ENCODE measurements at places on chromosomes 1 and 21.

- no peak for DNase-seq
Measured at GRCh38 chr1:27543284-27543683, 53.3 kb upstream of the WASF2 start.

DNA sequence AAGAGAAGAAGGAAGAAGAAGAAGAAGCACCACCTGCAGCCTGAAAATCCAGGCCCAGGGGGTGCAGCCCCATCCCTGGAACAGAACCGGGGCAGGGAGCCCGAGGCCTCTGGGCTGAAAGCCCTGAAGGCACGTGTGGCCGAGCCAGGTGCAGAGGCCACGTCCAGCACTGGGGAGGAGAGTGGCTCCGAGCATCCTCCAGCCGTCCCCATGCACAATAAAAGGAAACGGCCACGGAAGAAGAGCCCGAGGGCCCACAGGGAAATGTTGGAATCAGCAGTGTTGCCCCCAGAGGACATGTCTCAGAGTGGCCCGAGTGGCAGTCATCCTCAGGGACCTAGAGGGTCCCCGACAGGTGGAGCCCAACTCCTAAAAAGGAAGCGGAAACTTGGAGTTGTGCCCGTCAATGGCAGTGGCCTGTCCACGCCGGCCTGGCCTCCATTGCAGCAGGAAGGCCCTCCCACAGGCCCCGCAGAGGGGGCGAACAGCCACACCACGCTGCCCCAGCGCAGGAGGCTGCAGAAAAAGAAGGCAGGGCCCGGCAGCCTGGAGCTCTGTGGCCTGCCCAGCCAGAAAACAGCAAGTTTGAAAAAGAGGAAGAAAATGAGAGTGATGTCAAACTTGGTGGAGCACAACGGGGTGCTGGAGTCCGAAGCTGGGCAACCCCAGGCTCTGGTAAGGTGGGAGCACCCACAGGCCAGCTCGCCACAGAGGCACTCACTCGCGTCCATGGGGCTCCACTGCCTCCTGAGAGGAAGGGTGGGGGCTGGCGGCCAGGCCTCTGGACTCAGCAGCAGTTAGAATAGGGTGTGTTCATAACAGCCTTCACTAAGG is 28.4 kb downstream of the RRP1B start:
- no peak for DNase-seq

DNA sequence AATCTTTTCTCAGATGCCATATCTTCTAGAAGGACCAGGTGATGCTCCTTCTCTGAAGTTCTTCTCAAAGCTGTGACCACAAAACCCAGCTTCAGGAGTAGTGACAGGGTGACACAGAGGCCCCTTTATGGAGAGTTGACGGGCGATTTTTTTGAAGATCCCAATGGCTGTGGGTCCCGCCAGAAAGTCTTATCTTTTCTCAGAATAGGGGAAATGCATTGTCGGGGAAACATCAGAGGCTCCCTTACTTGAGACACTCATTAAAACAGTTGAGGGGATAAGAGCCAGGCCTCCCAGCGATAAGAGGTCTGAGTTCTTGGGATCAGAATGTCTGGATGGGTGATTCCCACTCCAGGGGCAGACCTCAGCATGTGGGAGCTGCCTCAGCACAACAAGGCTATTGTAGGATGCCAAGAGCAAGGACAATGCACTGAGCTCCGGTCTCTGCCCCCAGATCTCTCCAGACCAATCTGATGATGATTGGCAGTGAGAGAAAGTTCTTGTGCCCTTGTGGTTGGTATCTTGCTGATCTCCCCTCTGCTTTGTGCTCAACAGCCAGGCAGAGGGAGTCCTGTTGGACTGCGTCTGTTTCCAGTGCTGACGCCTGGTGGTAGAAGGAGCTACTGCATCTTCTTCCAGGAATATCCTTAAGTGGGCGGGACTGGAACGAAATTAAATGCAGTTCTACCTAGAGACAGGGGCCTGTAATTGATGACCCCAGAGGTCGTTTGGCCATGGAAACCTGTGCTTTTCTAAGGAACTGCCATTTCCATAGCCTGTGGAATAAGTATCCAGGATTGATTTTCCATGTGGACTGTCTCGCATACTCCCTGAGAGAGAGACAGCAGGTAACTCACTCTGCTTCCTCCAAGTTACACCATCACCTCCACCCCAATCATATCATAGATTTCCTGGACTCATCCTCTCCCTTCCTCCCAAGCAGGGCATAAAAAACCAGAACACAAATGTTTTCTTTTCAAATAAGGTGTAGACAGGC is 6.8 kb upstream of the ACKR1 start:
- DNase-seq = no peak

DNA sequence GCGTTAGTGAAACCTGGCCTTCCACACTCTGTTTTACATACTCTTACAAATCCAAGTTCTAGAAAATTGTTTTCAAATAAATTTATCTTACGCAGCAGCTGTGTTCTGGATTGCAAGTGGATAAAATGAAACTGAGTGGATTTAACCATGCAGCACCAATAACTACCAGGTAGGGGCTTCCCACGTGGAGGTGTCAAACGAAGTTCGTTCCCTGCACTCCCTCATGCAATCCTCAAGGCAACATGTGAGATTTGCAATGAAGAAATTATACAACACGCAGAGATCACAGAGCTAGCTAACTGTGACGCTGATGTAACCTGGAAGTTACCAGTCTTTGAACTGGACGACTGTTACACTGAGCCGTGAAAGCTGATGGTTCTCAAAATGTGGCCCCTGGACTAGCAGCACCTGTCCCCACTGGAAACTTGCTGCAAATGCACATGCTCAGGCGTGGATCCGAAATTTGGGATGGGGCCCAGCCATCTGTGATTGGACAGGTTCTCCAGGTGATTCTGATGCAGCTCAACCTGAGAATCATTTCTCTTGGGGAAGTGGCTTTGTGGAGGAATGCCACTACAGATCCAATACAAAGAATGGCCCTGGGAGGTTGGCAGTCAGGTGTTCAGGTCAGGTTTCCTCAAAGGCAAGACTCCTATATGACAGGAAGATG is 36.3 kb downstream of the RSPH1 start:
- DNase-seq = no peak

DNA sequence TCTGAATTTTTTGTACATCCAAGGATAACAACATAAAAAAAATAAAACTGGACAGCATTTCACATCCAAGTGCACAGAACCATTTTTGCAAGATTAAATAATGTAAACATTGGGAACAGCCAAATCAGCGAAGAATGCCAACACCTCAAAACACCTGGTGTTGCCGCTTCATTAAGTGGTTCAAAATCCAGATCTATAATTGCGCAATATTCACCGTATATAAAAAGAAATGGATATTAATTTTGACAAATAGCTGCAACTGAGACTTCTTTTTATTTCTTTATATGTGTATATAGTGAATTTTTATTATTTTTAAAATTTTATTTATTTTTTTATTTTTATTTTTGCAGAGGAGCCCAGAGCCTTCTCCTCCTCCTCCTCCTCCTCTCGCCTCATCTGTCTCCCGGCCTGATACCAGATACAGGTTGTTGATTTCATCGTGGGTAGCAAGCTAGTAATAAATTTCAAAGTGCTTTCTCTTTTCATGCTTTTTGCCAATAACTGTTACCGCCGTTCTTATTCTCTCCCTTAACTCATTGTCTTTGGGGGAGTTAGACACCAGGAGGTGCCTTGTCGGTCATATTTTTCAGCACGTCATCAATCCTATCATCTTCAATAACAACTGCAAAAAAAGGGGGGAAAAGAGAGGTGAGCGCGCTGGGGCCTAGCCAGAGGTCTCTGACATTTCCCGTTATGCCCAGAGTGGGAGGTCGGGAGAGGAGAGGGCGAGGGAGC is 2.7 kb downstream of the CAMK2N1 start:
- no peak for DNase-seq

- no peak for DNase-seq
Measured at GRCh38 chr21:36209626-36210171, 53.1 kb downstream of the DOP1B start.

- no peak for DNase-seq
Measured at GRCh38 chr21:45341779-45342178, 54.1 kb upstream of the POFUT2 start.

DNA sequence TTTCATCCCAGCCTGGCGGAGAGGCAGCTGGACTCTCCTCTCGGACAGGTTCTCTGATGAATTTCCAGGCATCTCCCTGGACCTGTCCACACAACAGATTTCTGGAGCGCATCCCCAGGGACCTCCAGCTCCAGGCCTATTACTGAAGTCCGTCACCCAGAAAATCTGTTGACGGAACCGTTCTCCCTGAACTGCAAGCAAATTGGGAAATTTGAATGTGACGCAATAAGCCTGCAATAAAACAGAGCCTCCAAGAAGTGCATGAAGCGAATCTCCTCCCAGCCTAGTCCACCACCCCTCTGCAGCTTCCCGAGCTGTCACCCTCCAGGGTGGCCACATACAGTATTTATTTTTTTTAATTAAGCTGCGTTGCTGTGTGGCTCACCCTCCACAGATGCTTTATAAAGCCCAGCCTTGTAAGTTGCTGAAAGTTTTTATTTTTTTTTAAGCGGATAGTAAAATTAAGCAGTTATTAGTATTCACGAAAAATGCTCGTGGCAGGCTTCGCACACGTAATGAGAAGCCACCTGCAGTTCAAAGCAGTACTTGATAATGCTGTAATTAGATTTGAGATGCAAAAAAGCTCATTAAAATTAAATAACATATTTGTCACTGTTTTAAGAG is 173.3 kb downstream of the CAMTA1 start:
- no peak for DNase-seq

DNA sequence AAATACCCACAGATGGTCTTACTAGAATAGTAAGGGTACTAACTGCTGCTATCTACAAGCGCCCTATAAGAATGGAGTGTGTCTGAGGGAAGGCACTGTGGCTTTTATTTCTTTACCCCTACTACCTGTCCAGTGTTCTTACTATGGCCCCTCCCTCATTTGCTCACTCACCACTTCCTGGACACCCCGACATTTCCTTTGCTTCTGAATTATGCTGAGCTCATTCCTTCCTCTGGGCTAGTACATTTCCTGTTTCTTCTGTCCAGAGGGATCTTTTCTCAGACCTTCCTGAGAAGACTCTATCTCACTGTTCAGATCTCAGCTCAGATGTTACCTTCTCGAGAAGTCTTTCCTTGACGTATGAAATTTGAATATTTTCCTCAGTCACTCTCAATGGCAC is 192.1 kb upstream of the DAB1 start:
- DNase-seq = no peak

DNA sequence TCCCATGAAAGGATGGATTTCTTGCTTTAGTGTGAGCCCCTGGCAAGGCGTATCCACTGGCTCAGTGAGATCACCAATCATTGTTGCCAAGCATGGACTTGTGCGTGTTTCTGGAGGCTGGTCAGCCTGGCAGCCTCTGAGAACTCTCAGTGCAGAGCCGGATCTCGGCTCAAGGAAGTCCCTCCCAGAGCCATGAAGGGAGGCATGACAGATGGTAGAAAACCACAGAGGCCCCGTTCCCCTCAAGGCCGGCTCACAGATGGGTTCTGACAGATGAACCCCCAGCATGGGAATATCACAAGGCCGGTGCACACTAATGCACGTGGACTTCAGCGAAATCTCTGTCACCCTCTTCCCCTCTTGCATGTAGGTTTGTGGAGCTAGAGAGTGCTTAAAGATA is 290.5 kb downstream of the AJAP1 start:
- no peak for DNase-seq

- DNase-seq = no peak
Measured at GRCh38 chr1:182291584-182292192, 99.9 kb downstream of the GLUL start.

DNA sequence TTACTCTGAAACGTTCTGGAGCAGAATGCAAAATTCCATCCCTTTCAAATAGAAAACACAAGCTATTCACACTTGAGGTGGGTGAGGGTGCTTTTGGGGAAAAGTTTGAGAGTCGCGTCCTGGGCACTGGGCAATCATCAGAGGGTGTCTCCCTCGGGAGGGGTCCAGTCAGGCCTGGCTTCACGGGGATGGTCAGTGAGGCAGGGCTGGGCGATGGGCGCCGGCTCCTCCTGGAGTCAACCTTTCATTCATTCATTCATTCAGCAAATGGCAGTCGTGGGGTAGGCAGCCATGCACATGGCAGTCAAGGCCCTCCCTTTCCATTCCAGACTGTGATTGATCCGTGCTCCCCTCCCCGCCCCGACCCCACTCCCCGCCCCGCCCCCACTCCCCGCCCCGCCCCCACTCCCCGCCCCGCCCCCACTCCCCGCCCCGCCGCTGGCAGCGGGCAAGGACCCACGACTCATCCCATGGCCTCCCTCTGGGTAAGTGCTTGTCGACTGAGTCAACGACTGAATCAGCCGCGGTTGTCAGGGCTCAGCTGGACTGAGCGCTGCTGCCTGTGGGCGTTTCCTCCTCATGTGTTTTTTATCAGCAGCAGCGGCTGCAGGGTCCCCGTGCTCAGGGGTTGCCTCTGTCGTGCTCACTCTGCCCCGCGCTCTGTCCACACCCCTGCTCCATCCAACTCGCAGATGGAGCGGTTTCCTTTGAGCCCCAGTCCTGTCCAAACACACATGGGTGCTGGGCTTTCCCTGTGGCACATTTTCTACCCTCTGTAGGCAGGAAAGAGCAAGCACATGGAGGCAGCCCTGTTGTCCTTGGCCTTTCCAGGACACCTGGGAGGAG is 12.5 kb upstream of the SPSB1 start:
- no peak for DNase-seq

- DNase-seq = no peak
Measured at GRCh38 chr1:229758101-229759036, 132.3 kb downstream of the URB2 start.
